ENCODE measurements at places on chromosomes 6 and 20.

GRCh38 chr6:49698478-49698877 lies 14.9 kb downstream of the CRISP2 start:
- no peak for DNase-seq

- no peak for DNase-seq
Measured at GRCh38 chr20:31740656-31741323, 1.7 kb downstream of the TPX2 start.

DNA sequence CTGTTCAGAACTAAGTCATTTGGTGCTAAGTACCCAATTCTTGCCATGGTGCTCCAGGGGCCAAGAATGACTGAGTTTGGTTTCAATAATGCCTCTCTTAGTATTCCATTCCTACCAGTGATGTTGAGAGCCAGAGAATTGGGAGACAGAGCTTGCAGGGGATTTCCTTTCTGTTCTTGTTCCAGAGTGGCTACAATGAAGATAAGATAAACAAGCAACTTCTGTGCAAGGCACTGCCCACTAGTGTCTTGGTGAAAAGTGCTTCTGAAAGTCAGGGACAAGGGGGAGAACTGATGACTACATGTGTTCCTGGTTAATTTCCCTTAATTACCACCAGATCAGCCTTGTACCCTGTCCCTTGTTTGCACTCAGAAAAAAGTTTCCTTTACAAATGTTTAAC lies 421.6 kb downstream of the BCKDHB start:
- no peak for DNase-seq

DNA sequence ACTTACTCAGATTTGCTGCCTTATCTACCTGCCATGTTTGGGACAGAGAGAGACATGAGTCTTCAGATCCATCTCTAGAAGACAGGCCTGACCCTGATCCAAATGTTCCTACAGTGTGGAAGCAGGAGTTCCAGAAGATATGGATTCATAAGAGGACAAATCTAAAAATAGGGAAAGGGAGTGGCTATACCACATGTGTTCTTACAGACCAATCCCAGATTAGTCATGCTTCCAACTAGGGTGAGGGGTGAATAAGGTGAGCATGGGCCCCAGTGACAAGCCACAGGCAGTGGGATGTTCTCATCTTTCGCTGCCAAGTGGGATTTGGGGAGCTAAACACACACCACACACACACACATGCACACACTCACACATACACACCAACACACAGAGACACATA lies 670.7 kb upstream of the CITED2 start:
- DNase-seq: no peak

DNA sequence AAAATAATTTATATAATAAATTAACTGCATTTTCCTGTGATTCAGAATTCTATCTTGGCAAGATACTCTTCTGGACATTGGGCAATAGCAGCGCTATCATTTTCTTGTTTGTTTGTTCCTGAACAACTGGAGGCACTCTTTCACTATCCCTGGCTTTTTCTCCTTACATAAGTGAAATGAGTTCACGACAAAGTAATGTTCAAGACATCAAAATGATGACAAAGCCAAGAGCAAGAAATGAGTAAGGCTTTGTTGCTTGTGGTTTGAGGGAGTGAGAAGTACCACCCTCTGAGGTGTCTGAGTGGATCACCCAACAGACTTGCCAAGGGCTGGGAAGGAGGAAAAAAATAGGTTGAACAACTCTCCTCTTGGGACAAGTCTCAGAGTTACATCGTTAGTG lies 466.6 kb upstream of the JAG1 start:
- no peak for DNase-seq
